ENCODE measurements at places on chromosomes 4 and X. TPM values are rescaled to one million over a fixed set of nuclear protein-coding genes. Genes with fewer than 3 reads are reported as not detected.

Gene NDUFA1
- 36.6 TPM for total RNA-seq

Gene CT45A5
- 0.72 TPM for total RNA-seq

Gene WNK3
- 4.8 TPM for total RNA-seq

- no peak for DNase-seq
Measured at GRCh38 chr4:189301692-189302091, 639.0 kb upstream of the FRG1 start.

- DNase-seq, result no peak
Measured at GRCh38 chr4:127748957-127749356, 18.8 kb downstream of the SLC25A31 start.

GRCh38 chr4:102308032-102308799 lies 37.1 kb downstream of the SLC39A8 start:
- no peak for DNase-seq

DNA sequence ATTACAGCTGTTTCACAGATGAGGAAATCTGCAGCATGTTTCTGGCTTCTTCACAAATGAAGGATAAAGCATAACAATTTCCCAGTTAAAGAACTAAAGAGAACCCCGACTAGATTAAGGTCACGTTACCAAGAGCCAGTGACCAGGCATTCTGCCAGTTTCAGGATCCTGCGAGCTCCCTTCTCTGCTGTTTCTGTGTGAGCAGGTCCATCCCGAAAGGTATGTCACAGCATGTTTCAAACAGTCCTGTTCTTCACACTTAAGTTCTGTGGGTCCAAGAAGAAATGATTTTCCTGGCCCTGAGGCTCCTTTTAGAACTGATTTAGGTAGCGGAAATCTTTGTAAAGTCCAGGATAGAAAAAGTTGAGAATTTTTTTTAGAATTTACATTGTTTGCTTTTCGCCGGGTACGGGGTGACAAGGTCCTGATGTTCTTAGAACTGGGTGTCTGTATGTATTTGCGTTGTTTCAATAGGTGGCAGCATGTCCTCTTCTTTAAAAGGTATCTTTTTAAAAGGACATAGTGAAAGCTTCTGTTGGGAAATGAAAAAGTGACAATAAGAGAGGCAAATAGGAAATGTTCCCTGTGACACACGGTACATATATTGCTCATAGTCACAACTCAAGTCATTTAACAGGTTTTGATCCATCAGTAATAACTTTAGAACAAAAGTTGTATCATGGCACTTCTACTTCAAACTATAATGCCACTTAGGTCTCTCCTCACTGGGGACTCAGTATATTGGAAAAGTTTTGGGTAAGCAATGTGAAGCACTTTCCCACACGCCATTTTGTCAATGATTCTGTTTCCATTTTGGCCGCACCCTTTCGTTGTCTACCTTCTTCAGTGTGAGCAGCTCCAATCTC lies 18.4 kb downstream of the IL21 start:
- peak; percentile 57 for DNase-seq
